SK-MEL-5 (cell line): ENCODE measurements at places on chromosomes 4 and X.

GRCh38 chr4:60744767-60745166, 455.4 kb upstream of the ADGRL3 start:
- DNase-seq: no peak

DNA sequence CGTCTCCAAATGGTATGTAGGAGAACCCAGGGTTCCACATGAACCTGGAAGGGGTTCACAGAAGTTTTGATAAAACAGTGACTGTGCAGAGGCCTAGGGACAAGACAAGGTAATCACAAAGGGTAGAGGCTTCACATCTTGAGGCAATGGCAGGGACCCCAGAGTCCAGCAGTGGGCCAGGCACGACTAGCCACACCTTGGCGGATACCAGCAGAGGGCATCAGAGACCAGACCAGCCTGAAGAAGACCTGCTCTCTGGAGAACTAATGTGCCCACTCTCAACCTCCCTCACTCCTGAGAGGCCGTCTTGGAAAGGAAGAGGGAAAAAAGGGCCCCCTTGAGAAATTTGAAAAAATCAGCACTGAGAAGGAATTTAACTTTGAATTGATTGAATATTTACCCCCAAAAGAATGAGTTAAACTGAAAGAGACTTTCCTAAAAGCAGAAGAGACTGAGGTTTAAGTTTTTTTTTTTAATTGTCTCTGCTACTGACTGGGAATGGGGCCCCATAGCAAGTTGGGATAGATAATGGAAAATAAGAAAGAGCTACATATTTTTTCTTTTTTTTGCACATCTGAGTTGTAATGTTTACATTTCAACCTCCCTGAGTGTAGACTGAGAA, 243.8 kb upstream of the JADE1 start:
- peak; percentile 72 for DNase-seq

GRCh38 chrX:124086411-124086810, 124.9 kb downstream of the STAG2 start:
- no peak for DNase-seq

GRCh38 chr4:41217020-41217333, 2.6 kb upstream of the APBB2 start:
- no peak for DNase-seq

- no peak for DNase-seq
Measured at GRCh38 chr4:89617317-89617716, 219.6 kb downstream of the SNCA start.

- peak; percentile 45 for DNase-seq
Measured at GRCh38 chr4:122827879-122828601, 1.4 kb downstream of the FGF2 start.

DNA sequence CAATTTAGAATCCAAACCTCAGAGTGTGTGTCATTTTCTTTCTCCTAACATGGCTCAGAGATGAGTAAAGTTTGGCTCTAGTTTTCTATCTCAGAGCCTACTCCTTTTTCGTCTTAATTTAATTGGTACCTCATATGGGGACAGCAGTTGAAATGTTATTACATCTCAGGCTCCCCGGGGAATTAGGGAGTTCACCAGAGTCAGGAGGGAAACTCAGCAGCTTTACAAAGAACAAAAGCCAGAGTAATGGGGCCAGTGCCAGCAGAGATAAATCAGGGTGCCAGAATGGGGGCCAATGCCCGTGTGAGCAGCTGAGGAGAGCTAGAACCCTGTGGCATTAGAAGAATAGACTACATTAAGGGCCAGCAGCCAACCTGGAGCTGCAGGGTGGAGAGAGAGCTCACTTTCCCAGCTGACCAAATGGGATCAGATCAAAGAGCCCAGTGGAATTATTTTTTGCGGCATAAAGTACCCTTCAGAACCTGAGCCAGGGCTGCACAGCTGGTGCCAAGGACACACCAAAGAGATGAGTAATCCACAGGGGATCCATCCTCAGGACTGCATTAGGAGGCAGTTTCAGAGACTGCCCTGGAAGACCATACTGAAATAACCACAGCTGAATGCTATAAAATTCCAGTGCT, 207.1 kb upstream of the DKK2 start:
- no peak for DNase-seq

- DNase-seq: no peak
Measured at GRCh38 chr4:71201057-71201456, 137.8 kb upstream of the SLC4A4 start.

DNA sequence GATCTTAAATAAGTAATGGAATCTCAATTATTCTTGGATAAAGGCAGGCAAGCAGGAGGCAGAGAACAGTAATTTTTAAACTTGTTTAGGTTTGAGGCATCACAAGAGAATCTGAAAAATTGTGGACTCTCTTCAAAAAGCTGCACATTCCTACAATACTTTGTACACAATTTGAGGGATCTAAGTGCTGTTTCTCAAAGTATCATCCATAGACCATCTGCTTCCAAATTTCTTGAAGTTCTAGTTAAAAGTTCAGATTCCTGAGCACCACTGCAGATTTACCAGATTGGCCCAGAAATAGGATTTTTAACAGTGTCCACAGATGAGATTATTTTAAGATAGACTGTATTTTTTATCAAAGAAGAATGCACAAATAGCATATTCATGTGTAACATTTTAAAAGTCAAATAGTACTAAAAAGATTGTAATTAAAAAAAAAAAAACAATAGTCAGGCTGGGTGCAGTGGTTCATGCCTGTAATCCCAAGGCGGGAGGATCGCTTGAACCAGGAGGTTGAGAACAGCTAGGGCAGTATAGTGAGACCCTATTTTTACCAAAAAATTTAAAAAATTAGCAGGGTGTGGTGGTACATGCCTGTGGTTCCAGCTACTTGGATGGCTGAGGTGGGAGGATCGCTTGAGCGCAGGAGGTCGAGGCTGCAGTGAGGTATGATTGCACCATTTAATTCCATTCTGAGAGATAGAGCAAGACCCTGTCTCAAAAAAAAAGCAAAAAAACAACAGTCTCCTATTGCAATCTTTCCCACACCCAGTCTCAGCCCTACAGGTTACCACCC, 14.2 kb upstream of the FNIP2 start:
- no peak for DNase-seq

- no peak for DNase-seq
Measured at GRCh38 chr4:77802402-77802801, 16.8 kb downstream of the CNOT6L start.

- DNase-seq: peak; percentile 52
Measured at GRCh38 chrX:141278306-141278705, 36.0 kb upstream of the SPANXC start.

DNA sequence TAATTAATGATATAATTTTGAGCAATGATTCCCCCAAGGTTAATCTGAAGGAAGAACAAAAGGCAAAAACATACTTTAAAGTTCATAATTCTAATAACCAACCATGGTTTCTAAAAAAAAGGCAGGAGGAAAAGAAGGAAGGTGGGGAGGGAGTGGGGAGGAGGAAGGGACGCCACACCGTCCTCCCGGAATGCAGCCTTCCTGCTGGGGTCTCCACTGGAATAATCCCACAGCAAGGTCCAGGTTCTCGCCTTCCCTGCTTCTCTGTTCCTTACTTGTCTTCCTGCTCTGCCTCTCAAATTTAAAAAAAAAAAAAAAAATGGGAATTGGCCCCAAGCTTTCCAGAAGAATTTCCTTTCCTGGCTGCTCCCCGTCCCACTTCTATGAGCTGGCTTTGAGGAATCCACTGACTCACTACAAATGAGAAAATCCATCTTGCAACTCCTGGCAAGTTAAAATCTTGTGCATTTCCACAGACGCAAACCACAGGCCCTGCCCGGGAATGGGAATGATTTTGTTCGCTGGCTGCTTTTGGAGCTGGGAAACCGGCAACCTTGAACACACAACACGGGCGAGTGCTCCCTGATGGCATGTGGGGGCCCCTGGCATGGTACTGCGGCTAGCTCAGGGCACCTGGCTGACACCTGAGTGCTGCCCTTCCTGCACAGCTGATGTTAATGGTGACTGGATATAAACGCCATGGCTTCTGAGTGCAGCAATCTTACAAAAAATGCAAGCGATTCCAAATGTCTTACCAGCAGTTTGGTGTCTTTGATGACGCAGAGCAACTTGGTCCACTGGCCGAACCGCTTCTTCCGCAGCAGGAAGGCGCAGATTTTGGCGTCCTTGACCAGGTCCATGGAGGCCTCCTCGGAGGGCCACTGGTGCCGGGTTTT, 97.0 kb downstream of the AFAP1 start:
- no peak for DNase-seq
